ENCODE measurements at places on chromosomes 2 and 18. TPM values are rescaled to one million over a fixed set of nuclear protein-coding genes. Genes with fewer than 3 reads are reported as not detected.

The LIMS2 gene
- 32.3 TPM for total RNA-seq

GRCh38 chr2:25597881-25598280, 75.5 kb downstream of the DTNB start:
- no peak for DNase-seq
- no peak overlapping the region for H3K4me3 ChIP-seq
- H3K36me3 ChIP-seq, result no peaks in the 10 kb centered on the region
- H3K27ac ChIP-seq, result no peak overlapping the region

The REG1A gene
- total RNA-seq, result not detected

- no peak overlapping the region for H3K4me3 ChIP-seq
- H3K36me3 ChIP-seq, result no peaks in the 10 kb centered on the region
- no peak for DNase-seq
- no peak overlapping the region for H3K27ac ChIP-seq
These were observed 171.5 kb downstream of the INO80D start for GRCh38 chr2:205914213-205915129.

DNA sequence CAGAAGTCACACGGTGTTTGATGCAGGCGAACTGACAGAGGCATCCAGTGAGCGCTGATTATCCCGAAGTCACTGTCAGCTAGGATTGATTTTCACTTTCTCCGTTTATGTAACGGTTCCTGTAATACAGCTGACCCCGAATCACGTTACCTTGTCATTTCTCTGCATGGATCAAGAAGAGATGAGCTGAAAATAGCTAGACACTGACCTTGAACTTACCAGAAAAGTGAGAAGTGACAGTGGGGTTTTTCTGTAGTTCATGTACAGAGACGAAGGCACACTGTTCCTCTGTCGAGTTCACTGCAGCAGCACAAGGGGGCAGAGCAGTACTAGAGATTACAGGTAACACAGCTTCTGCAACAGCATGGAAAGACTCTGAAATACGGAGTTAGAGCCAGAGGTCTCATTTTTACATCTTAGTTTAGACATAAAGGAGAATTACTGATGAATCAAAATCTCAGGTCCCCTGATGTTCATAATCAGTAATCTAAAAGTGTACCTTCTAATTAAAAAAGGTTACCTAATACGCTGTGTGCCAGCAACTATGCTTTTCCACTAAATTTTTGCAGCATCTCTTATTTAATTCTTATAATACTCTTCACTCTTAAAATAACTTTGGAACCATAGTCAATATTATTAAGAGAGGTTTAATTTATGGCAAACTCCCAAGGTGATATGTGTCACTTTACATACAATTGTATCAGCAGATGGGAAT, 33.1 kb downstream of the ARHGAP15 start:
- no peaks in the 10 kb centered on the region for H3K4me1 ChIP-seq
- peak; percentile 58 for DNase-seq
- no peaks in the 10 kb centered on the region for H3K27me3 ChIP-seq
- H3K27ac ChIP-seq, result no peak overlapping the region

The KANSL1L gene
- total RNA-seq, result 8.5 TPM

The POTEC gene
- total RNA-seq, result not detected

GRCh38 chr2:238231251-238231793, 8.5 kb downstream of the HES6 start:
- H3K27ac ChIP-seq, result no peak overlapping the region
- H3K36me3 ChIP-seq, result no peaks in the 10 kb centered on the region
- DNase-seq, result peak; percentile 87
- H3K4me3 ChIP-seq, result no peak overlapping the region

DNA sequence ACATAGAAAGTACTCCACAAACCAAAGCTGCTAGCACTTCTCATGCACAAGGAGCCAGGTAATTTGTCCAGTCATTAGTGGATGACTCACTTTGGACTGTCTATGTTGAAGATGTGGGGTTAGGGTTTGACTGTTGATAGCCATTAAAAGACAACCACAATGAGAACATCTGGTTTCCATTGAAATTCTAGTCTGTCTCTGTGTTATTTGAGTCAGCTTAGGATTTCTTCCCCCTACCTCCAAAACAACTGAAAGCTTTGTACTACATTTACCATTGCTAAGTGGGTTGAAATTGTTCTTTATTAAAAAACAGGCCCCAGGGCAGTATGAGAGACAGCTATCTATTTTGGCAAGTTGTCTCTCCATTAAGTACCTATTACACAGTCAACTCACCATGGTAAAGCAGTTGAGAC, 50.2 kb upstream of the ANKRD44 start:
- no peaks in the 10 kb centered on the region for H3K36me3 ChIP-seq
- no peaks in the 10 kb centered on the region for H3K4me1 ChIP-seq
- no peak overlapping the region for H3K4me3 ChIP-seq
- no peak for DNase-seq
- H3K27me3 ChIP-seq, result no peaks in the 10 kb centered on the region
- no peak overlapping the region for H3K27ac ChIP-seq

Data from adrenal gland (tissue), 19 donors.